Parietal lobe (tissue), 2 donors: ENCODE measurements at places on chromosomes 2 and 18. TPM values are rescaled to one million over a fixed set of nuclear protein-coding genes. Genes with fewer than 3 reads are reported as not detected.

Gene GPR75
- total RNA-seq = 27.2 TPM

Gene SERPINB3
- total RNA-seq = not detected

Gene GPAT2
- total RNA-seq = 3.1 TPM

Gene ABCG5
- not detected for total RNA-seq

Gene MC5R
- 5.0 TPM for total RNA-seq

Gene UXS1
- 69.5 TPM for total RNA-seq

Gene PSTPIP2
- 1.6 TPM for total RNA-seq

Gene RAB6C
- total RNA-seq = 0.63 TPM

Gene INHA
- not detected for total RNA-seq

Gene TRAPPC8
- total RNA-seq = 128 TPM

Gene TSPYL6
- total RNA-seq = 0.31 TPM

Gene CGREF1
- total RNA-seq = 29.1 TPM

Gene AKAIN1
- 3.8 TPM for total RNA-seq

Gene CNOT11
- 15.0 TPM for total RNA-seq

Gene RMDN2
- 12.2 TPM for total RNA-seq

Gene UGT1A5
- total RNA-seq = not detected

Gene MATN3
- 1.3 TPM for total RNA-seq

Gene SIGLEC15
- not detected for total RNA-seq

Gene CDH2
- total RNA-seq = 208 TPM

Gene ALKAL2
- total RNA-seq = not detected

Gene INO80D
- total RNA-seq = 40.7 TPM

Gene CD8B2
- total RNA-seq = not detected

Gene SOX11
- total RNA-seq = 417 TPM

Gene PDCD1
- not detected for total RNA-seq

Gene SPATA3
- not detected for total RNA-seq

Gene SP5
- total RNA-seq = 0.63 TPM

Gene TUBA3E
- not detected for total RNA-seq

Gene RAMP1
- 2.2 TPM for total RNA-seq

Gene APCDD1
- 18.8 TPM for total RNA-seq

Gene KRTCAP3
- total RNA-seq = not detected

Gene PLGLB1
- 44.1 TPM for total RNA-seq

Gene RNU2-63P
- total RNA-seq = not detected

Gene SPDYA
- 5.0 TPM for total RNA-seq

Gene CAPN13
- 0.31 TPM for total RNA-seq

Gene LIMS3
- total RNA-seq = 2.5 TPM

Gene SLC14A1
- 0.94 TPM for total RNA-seq

Gene ANKRD39
- 16.3 TPM for total RNA-seq

Gene TUBB8B
- not detected for total RNA-seq

Gene GMCL1
- total RNA-seq = 25.4 TPM

Gene HSBP1L1
- 2.2 TPM for total RNA-seq

Gene DUSP19
- total RNA-seq = 9.7 TPM

Gene FRZB
- 14.1 TPM for total RNA-seq

Gene RAX
- total RNA-seq = not detected

Gene FAM228A
- total RNA-seq = 9.4 TPM

Gene DSC1
- not detected for total RNA-seq

Gene TMEM163
- total RNA-seq = 19.1 TPM

Gene RGPD3
- total RNA-seq = 1.3 TPM

Gene DSEL
- total RNA-seq = 74.5 TPM

Gene RBM44
- 4.1 TPM for total RNA-seq

Gene WDSUB1
- total RNA-seq = 22.8 TPM

Gene AOX1
- 1.9 TPM for total RNA-seq

Gene QPCT
- 10.3 TPM for total RNA-seq

Gene KIAA2012
- total RNA-seq = 1.9 TPM

Gene MRPL33
- 54.5 TPM for total RNA-seq

Gene SERPINB11
- not detected for total RNA-seq

Gene TRIM43
- not detected for total RNA-seq

Gene TLX2
- not detected for total RNA-seq

Gene CXCR1
- total RNA-seq = 0.31 TPM
